Stimulated activated CD8-positive, alpha-beta memory T cell treated with anti-CD3 and anti-CD28 coated beads, Interleukin-4, amount 100 ng/mL, for 48 hours (primary cell): ENCODE measurements at places on chromosomes 1 and 21.

DNA sequence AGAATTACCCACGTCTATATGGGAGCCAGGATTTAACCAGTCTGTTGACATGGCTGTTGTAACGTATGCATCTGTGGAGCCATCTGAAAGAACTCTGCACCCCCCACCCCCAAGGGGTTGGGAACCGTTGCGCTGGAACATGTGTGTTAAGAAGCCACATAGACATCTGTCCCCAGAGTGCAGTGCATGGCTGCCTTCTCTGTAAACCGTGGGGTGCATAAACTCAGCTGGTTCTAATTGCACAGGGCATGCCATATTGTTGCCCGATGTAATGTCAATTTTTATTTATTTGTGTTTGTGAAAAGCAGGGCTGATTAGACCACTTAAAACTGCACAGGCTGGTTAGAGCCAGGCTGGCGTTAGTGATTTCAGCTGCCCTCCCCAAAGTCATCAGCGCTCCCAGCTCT, 70.1 kb upstream of the ROR1 start:
- no peak for DNase-seq

DNA sequence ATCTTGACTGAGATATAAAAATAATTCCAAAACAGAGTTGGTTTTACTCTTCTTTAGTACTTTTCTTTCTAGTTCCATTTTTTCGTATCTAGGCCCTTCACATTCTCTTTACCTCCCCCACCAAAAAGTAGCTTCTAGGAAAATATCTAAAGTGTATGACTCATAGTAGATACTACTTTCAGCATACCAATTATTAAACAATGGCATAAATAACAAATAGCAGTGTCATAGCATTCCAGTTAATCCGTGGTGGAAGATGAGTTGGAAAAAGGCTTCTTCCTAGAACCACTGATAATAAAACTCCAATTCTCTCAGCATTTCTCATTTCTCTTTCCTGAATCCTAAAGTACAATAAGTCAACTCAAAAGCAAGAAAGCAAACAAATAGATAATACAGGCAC, 859.0 kb upstream of the B3GALT2 start:
- DNase-seq, result no peak

DNA sequence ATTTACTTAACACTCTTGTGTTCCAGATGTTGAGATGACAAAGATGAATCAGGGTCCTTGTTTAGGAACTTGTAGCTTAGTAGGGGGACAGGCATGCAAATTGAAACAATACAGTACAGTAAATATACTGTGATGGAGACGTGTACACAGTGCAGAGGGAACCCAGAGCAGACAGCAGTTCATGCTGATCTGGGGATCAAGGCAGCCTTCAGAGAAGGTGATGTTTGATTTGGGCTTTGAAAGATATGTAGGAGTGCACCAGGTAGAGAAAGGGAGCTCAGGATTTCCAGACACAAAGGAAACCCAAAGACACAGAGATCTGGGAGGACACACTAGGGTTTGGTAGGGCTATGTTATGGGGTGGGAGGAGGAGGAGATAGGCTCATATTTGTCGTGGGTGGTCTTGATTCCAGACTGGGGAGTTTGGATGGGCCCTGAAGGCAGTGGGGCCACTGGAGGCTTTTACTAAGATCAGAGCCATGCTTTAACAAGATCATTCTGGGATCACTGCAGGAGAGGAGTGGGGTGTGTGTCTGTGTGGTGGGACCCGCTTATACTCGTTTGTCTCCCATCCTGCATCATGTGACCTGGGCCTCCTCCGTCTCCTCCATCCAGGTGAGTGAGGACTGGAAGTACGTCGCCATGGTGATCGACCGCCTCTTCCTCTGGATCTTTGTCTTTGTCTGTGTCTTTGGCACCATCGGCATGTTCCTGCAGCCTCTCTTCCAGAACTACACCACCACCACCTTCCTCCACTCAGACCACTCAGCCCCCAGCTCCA, 7.8 kb downstream of the CHRNB2 start:
- no peak for DNase-seq

DNA sequence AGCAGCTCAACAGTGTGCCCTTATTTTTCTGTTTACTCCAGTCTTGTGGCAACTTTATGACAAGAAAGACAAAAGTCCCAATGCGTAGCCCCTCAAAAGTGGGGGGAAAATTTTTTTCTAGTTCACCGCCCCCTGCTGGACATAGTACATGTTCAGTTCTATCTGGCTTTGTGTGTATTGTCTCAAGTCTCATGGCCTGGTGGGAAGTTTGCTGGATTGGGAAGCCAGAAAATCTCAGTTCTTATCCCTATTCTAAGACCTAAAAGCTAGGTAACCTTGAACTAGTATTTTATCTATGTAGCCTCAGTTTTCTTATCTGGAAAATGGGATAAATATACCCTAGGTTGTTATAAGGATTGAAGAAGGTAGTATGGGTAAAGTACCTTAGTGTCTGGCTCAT, 55.8 kb upstream of the LDLRAP1 start:
- DNase-seq, result peak; percentile 67

- no peak for DNase-seq
These were observed 281.0 kb downstream of the PTPRC start for GRCh38 chr1:198919667-198920398.

GRCh38 chr1:29687166-29687565, 450.8 kb downstream of the PTPRU start:
- peak; percentile 2 for DNase-seq

GRCh38 chr1:25021591-25022215, 91.6 kb upstream of the RUNX3 start:
- DNase-seq, result no peak

DNA sequence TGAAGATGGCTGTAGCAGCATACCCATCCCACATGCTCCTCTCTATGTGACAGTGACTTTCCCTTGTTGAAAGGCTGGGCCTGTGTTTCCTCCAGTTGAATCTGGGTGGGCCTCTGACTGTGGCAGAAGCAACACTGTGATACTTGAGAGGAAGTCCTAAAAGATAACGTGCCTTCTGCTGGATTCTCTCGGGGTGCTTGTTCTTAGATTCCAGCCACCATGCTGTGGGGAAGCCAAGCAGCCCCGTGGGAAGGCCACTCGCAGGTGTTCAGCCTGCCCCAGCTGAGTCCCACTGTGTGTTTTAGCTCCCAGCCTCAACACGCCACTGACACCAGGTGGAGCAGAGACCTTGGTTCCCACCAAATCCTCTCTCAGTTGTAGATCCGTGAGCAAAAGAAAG, 31.5 kb downstream of the TRAPPC10 start:
- no peak for DNase-seq

DNA sequence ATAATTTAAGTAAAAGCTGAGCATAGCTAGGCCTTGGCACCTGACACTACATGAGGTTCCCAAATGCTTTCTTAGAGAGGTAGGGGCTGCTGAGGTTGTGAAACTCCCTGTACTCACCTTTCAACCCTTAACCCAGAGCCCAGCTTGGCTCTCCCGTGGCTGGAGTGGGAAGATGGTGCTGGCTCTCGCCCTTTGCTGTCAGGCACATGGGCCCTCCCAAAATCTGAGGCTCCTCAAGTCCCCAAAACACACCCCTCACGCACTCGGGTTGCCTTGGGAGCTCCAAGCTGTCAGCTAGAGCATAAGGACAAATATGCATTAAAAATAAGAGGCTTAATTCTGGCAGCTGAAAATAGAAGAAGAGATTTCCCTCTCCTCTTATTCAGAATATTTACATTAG, 46.7 kb upstream of the PLPPR4 start:
- no peak for DNase-seq

DNA sequence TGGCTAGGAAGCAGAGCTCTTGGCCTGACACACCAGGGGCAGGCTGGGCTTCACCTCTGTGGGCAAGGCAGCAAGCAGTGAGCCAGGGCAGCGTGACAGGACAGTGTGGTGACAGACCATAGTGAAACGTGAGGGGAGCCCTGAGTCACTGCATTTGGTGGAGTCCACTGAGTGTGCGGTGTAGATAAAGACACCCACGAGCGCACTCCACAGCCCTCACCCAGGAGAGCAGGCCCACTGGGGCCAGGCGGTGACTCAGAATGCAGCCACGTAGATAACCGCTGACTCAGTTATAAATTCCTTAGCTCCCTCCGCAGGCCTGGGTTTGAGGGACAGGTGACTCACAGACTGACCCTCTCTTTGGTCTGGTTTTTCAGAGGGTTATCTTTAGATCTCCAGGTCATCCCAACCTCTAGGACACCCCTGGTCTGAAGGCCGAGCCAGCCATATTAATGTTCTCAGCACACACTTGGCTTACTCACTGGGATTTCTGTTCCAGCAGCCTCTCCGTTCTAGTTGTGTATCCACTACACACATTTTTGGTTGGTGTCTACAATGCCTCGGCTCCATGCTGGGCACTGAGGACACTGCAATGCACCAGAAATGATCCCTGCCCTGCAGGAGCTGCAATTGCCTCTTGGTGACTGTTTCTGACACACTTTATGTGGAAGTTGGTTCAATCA, 90.2 kb upstream of the TSPAN2 start:
- peak; percentile 24 for DNase-seq
